Hematopoietic multipotent progenitor cell treated with erythropoietin and hydrocortisone succinate and interleukin-3 and kit ligand, for 15 days (in vitro differentiated cells): ENCODE measurements at places on chromosomes 5 and 9.

GRCh38 chr9:8855046-8855445, 1055.5 kb upstream of the DMAC1 start:
- DNase-seq: no peak

GRCh38 chr5:54822324-54822687, 163.1 kb downstream of the ESM1 start:
- DNase-seq: no peak

GRCh38 chr5:174151599-174152181, 106.2 kb downstream of the NSG2 start:
- DNase-seq: no peak

DNA sequence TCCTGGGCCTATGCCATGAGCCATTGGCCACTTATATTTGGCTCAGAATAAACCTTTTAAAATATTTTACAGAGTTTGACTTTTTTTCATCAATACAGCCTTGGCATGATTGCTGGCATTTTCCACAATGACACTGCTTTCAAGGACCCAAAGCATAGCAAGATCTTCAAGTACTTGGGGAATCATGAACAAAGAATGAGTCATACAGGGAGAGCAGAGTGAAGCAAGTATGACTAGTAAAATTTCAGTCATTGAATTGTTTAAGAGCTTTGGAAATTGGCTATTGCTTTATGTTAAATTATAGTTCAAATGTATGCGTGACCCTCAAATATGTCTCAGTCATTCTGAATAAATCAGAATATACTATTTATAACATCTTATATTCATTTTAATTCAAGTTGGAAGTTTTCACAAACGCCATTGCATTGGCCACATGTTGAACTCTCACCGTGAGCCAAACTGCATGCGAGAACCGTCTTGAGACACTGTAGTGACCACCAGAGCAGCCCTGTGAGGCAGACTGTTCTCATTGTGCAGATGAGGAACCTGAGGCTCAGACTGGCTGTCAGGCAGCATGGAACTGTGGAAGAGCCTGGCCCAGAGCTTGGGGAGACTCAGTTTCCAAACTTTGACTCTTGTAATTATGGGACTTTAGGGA, 52.9 kb downstream of the GDNF start:
- no peak for DNase-seq

- no peak for DNase-seq
These were observed 122.2 kb upstream of the FBXL7 start for GRCh38 chr5:15377573-15378340.

DNA sequence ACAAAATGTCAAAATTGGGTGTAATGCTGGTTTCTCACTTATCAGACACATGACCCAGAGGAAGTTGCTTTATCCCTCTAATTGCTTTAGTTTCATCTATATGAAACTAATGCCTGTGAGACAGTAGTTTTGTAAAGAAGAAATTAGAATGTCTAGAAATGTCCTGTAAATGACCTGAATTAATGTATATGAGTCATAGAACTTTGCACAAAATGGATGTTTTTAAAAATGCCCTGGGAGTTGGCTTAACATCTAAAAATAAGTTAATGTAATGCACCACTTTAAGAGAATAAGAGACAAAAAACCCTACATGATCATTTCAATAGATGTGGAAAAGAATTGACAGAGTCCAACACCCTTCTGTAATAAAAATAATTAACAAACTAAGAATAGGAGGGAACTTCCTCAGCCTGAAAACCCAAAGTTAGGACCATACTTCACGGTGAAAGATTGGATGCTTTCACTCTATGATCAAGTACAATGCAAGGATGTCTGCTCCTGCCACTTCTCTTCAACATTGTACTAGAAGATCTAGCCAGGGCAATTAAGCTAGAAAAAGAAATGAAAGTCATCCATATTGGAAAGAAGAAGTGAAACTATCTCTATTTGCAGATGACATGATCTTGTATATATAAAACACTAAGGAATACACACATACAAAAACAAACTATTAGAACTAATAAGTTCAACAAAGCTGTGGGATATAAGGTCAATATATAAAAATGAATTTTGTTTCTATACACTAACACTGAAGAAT, 117.9 kb downstream of the MELK start:
- DNase-seq: no peak

DNA sequence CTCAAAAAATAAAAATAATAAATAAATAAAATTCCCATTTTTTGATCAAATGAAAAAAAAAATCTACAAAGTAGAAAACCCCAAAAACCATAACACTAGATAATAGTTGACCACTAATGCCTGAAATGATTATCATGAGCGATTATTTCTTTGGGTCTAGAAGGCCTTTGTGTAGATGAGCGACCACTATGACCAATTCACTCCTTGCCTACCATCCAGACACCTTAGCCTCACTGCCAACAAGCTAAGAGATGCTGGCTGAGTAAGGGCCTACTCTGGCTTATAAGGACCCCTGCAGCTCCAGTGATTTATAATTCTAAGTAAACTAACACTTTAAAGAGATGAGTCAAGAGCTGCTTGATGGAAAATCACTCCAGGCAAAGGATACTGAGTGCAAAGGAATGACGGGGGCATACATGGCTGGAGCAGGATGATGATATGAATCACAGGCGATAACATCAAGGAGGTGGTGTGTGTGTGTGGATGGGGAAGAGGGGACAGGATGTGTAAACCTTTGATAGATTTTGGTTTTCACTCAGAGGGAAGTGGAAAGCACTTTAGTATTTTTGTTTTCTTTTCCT, 4.8 kb upstream of the F2RL1 start:
- no peak for DNase-seq

- DNase-seq: no peak
These were observed 138.6 kb downstream of the TRIO start for GRCh38 chr5:14281746-14282181.

DNA sequence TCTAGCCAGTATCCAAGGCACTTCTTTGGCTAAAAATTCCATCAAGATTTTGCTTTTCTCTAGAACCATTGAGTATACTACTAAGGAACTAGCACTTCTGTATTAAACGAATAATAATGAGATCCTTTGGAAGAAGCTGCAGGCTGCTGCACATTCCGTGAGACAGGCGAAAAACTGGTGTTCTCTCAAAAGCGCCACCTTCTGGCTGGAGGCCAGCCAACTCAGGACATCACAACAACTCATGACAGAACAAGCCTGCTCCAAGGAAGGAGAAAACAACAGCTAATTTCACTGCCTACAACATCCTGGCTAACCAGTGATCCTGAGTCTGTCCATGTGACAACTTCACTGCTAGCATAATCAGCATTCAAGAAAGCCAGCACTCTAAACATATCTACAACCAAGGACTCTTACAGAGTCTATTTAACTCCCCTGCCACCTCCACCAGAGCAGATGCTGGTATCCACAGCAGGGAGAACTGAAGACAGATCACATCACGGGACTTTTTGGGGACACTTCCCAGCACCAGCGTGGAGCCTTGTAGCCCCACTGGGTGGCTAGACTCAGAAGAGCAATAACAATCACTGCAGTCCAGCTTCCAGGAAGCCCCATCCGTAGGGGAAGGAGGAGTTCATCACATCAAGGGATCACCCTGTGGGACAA, 150.5 kb downstream of the YTHDC2 start:
- DNase-seq: peak; percentile 30

DNA sequence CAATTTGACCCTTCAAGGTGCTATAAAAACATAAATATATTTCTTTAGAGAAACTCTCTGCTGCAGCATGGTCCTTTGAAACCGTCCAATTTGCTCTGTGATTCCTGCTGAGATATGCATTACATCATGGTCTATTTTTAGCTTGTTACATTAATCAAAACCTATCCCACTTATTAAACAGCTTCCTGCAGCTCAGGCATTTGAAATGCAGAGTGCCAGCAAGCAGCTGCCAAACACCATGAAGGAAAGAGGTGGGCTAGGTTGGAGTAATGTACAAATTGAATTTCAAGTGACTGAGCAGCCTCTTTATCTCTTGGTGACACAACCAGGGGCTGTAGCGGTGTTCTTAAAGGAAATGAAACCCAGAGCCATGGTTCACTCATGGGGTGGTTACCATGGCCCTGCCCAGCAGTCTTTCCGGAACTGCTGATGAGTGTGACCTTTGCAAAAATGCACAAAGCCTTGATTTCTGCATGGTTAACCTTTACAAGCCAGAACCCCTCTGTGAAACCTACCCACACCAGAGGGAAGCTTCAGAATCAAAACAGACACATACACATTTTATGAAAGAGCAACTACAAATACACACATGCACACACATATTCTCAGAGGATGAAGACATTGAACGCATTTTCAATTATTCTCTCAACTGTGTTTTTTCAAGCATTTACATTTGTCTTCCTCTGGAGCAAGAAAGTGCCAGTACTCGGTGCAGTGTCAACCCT, 155.8 kb upstream of the ZNF608 start:
- no peak for DNase-seq

- DNase-seq: no peak
These were observed 296.6 kb upstream of the RASA1 start for GRCh38 chr5:86971034-86971571.

DNA sequence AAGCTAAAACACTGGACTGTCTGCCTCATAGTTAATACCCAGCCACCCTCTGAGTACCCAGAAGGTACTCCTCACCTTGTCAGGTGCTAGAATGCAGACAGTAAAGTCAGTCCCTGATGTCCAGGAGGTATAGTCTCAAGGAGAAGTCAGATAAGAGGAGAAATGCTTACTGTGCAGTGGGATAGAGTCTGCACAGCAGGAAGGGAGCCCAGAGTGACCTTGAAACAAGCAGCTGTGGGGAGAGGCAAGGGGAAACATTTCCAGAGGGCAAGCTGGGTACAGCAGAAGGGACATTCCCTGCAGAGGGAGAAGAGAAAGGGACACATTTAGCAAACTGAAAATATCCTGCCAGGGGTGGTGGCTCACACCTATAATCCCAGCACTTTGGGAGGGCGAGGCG, 122.7 kb downstream of the GCNT1 start:
- DNase-seq: no peak

- DNase-seq: no peak
These were observed 492.5 kb downstream of the ACTL7B start for GRCh38 chr9:108363311-108363710.

- no peak for DNase-seq
These were observed 661.8 kb downstream of the SEMA5A start for GRCh38 chr5:8884029-8884428.

DNA sequence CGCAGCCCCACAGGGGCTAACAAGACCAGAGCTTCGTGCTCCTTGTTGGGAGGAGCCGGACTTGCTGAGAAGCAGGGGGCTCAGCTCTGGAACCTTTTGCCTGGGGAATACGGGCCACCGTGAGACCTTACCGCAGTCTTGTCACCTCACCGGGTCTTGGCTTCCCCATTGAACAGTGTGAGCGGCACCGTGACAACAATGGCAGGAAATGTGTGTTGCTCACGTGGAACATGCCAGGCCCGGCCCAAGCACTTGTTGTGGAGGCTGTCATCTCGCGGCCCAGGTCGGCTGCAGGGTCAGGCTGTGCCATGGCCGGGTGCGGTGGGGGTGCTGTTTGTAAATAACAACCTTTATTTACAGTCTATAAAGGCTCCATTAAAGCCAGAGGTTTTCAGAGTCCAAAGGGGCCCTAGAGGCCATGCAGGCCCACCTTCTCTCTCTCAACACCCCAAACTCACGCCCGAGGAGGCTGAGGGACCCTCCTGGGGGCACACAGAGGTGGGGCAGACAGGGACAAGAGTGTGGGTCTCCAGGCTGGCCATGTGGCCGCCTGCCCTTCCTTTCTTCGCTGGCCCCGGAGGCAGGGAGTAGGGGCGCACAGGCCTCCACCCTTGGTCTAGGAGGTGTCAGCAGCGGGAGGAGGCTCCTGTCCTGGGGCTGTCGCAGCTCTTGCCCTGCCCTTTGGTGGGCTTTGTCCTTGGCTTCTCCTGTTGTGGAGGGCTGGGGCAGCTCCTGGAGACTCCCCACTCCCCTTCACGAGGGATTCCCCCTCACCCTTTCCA, 79.7 kb downstream of the TSPAN17 start:
- no peak for DNase-seq

- DNase-seq: no peak
These were observed 175.9 kb downstream of the ZDHHC21 start for GRCh38 chr9:14517154-14517906.

- no peak for DNase-seq
These were observed 161.4 kb upstream of the GAS1 start for GRCh38 chr9:87108661-87109060.

DNA sequence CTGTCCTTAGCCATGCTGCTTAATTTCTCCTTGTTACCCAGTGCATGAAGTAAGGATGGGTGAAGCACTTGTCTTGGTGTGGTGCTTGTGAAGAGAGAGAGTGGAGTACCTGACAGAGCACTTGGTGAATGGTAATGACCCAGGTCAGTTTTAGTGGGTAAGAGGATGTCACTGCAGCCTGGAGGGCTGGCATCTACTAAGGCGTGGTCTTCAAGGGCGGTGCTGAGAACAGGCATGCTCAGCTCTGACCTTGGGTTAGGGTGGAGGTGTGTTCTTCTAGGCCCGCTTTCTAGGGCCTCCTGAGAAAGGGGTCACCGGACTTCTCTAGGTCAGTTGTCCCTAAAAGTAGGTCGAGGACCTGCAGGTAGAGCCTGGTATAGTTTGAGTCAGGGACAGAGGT, 25.7 kb downstream of the SH3GL2 start:
- DNase-seq: no peak

DNA sequence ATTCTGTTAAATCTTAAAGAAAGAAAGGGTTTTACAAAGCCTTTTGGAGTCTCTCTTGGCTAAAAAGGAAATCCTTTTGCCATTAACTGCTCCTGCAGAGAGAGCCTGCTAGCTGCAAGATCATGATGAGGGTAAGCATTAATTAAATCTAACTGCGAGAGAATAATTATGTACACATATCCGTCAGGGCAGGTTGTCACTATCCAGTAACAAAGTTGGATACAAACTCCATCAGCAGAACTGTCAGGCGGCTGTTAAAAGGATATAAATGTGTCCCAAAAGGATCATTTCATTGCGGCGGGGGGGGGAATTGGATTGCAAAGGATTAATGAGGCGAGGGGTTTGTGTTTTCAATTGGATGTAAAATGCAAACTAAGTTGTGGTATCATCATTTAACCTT, 289.3 kb downstream of the ASTN2 start:
- no peak for DNase-seq

DNA sequence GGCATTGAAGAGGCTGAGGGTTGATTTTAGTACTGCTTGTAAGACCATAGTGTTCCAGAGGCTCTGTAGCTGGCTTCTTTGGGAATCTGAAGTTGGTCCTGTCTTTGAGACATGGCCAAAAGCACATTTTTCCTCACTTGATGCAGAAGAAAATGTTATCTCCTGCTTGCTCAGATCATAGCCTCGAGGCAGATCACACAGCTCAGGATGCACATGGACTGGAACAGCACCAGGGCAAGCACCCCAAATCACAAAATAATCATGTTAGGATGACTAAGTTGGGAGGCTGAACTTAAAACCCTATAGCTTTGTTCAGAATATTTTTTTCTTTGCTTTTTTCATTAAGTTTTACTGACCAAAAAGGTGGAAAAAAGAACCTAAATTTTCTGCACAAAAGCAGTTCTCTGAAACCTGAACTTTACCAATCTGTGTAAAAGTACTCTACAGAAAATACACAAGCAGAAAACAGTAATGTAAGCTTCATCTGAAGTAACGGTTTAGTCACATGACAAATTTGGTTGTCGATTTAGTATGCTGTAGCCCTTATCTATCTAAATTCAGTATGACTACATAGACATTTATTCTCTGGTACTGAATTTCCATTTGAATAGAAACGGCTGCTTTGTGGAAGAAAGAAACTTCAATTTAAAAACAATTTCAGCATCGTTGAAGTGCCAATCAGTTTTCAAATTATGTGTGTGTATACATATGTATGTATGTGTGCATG, 3.4 kb downstream of the KLHL9 start:
- no peak for DNase-seq

- no peak for DNase-seq
These were observed 52.9 kb downstream of the C9orf50 start for GRCh38 chr9:129567842-129568559.

- no peak for DNase-seq
These were observed 21.7 kb downstream of the FER start for GRCh38 chr5:108769352-108769751.
